ENCODE measurements at places on chromosomes 1 and 21.

- H3K36me3 ChIP-seq, result no peaks in the 10 kb centered on the region
- DNase-seq, result no peak
- peak overlapping the region; percentile 60 for H3K27ac ChIP-seq
- peaks cover 61% of the 10 kb centered on the region for H3K4me1 ChIP-seq
- H3K27me3 ChIP-seq, result peaks cover 33% of the 10 kb centered on the region
- H3K4me3 ChIP-seq, result no peak overlapping the region
These were observed 250.0 kb downstream of the FOXD2 start for GRCh38 chr1:47687631-47688460.

DNA sequence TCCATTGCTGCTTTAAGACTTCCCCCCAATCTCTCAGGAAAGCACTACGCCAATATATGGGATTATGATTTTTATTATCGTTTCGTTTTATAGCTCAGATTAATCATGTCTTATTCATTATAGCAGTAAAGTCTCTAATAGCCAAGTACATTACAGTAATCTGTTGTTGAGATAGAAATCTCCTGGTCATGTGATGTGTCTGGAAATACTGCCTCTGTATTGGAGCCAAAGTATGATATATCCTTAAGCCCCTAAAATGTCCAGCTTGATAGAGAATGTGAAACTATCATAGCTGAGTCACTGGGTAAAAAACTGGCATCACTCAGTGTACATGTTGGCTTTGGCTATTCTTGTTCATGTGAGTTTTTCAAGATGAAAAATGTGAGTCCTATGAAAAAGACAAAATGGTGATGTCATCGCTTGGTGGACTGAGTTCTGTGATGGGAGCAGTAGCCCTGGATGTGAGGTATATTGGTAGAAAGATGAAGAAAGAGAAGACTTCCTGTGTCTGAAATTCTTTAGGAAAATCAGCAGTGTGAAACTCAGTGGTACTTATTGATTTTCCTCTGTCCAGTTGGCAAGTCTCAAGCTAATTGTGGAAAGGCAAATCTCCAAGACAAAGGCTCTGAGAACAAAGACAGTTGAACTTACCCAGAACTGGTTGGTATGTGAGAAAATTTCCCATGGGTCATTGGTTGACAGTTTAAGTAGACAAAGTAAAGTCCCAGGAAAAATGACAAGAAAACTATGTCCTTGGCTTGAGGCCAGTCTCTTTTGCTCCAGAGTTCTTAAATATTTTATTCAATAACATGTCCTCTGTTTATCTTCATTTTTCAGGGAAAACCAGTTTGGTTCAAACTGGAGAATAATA, 76.2 kb downstream of the BRINP2 start:
- no peak for DNase-seq
- no peaks in the 10 kb centered on the region for H3K36me3 ChIP-seq

DNA sequence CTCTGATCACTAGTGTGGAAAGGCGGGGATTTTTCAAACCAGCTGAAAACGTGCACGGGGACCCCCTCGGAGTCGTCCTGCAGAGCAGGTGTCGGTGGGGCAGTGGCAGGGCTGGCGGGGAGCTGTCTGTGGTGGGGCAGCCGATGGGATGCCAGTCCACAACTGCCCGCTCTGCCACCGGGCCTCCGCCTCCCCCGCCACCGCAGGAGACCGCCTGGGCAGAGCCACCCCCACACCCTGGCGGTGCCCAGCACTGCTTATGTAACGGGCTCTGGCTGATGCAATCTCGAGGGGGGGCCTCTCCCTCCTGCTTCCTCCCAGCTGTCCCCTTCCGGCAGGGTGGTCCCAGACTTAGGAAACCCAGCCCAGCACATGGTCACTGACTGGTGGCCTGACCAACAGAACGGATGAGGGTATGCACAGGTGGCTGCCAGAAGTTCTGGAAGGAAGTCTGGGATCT, 9.3 kb downstream of the CHD5 start:
- peak; percentile 17 for DNase-seq
- H3K4me3 ChIP-seq, result no peak overlapping the region
- H3K4me1 ChIP-seq, result no peaks in the 10 kb centered on the region
- H3K27ac ChIP-seq, result no peak overlapping the region
- peaks cover 37% of the 10 kb centered on the region for H3K27me3 ChIP-seq

DNA sequence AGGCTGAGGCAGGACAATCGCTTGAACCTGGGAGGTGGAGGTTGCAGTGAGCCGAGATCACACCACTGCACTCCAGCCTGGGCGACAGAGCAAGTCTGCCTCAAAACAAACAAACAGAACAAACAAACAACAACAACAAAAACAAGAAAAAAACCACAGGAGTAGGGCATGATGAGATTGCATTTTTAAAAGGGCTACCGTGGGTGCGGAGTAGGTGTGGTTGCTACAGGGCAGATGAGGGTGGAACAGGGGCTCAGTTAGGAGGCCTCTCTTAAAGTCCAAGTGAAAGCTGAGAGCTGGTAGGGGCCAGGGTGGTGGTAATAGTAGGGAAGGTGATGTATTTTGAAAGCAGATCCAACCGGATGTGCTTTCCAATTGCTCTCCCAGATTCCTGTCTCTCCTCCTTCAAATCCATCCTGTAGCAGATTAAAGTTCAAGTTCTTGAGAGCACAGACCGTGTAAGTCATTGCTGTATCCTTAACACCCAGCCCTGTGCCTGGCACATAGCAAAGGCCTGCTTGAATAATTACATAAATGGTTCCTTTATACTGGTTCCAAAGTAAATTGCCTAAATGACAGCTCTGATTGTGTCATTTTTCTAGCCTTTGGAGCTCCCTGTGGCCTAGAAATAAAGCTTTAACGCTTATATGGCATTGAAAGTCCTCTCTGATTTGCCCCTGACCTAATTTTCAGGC, 4.2 kb upstream of the LINGO4 start:
- peaks cover 2% of the 10 kb centered on the region for H3K4me1 ChIP-seq
- no peak overlapping the region for H3K27ac ChIP-seq
- H3K27me3 ChIP-seq, result peaks cover 39% of the 10 kb centered on the region
- no peaks in the 10 kb centered on the region for H3K36me3 ChIP-seq
- H3K4me3 ChIP-seq, result no peak overlapping the region

Data from mesothelial cell of epicardium (in vitro differentiated cells).